Suppressor macrophage treated with lipopolysaccharide for 4 hours (primary cell): ENCODE measurements at places on chromosomes 5 and 9.
A peak's percentile ranks its signal among the peaks of the same experiment; 100 is the strongest.

- DNase-seq: no peak
Measured at GRCh38 chr5:136164226-136164625, 28.7 kb downstream of the SMIM32 start.

DNA sequence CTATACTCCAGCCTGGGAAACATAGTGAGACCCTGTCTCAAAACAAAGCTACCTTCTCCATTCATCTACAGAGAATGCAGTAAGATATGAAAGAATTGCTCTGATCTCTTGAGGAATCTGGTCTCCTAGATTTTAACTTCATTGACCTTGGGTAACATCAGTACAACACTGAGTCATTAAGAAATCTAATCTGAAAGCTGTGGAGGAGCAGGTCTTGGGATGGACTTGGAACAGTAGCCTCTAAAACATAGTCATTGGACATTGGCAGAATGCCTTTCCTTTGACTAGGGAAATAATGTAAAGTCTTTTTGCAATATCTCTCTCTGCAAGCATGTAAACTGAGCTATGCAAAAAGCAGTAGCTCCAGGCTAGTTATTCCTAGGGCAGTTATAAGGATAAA lies 58.1 kb downstream of the KCNN2 start:
- DNase-seq: no peak

DNA sequence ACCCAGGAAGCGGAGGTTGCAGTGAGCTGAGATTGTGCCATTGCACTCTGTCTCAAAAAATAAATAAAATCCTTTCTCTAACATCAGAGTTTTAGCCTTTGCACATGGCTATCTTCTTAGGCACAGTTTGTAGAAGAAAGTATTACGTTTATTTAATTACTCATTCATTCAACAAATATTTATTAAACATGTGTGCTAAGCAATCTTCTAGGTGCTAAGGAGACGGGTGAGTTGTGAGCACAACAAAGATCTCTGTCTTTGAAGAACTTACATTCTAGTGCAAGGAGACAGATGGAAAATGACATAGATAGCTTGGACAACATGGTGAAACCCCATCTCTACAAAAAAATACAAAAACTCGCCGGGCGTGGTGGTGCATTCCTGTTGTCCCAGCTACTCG lies 122.3 kb upstream of the MYO10 start:
- DNase-seq: no peak

- DNase-seq: no peak
Measured at GRCh38 chr5:68554571-68555279, 339.2 kb downstream of the PIK3R1 start.

GRCh38 chr5:107474716-107475489 lies 195.8 kb downstream of the EFNA5 start:
- peak; percentile 39 for DNase-seq

DNA sequence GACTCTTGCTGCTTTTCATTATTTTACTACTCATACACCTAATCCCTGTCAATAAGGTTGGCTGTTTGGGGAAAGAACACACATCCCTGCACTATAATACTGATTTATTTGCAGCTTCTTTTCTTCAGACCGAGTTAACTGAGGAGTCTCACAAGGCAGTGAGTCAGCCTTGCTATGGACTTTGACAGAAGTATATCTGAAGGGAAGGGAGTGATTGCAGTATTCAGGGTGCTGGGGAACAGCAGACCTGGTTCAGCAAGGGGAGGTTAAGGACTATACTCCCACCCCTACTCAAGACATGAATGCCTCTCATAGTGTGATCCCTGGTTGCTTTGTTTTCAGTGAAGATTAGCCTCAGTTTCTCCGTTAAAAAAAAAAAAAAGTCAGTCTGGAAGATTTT lies 99.8 kb downstream of the TLE4 start:
- peak; percentile 6 for DNase-seq

- DNase-seq: no peak
Measured at GRCh38 chr5:72093824-72094223, 13.5 kb upstream of the MAP1B start.

GRCh38 chr9:76812591-76812990 lies 48.4 kb downstream of the PCA3 start:
- no peak for DNase-seq

DNA sequence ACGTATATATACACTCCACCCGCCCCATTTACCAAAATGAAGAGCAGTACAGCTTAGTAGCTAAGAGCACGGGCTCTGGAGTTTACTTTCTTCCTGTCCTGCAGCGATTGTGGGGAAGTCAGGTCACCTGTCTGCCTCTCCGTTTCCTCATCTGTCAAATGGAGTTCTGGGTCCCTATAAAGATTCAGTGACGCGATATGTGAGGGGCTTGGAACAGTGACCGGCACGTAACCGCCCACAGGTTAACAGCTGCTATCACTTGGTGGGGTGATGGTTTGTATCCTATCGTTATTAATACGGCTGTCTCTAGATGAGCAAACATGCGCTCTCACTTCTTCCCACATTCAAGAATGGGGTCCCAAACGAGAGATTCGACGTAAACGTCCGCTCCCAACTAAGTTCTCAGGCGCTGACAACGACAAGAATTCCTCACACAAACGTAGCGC lies 426 bp downstream of the FAM114A2 start:
- peak; percentile 41 for DNase-seq

- no peak for DNase-seq
Measured at GRCh38 chr9:111999319-111999718, 102.7 kb downstream of the UGCG start.

DNA sequence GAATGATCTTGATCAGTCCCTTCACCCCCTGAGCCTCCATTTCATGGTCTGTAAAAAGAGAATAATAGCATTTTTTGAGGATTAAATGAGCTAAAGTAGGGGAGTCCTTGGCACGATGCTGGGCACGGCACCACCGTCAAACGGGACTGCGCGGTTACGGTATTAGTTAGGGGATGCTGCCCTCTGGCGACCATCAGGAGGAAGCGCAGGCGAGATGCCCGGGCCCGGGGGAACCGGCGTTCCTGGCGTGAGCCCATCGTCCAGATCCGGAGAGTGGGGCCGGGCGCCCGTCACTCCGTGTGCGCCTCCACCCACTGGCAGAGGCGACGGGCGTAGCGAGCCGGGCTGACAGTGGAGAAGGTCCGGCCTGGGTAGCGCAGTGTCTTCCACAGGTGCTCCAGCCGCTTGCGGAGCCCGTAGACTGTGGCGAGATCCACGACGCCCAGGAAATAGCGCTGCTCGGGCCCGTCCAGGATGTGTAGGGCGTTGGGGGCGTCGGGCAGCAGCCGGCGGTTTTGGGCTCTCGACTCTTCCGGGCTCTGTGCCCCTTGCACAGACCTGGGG lies 4.8 kb upstream of the ST6GALNAC4 start:
- peak; percentile 69 for DNase-seq

DNA sequence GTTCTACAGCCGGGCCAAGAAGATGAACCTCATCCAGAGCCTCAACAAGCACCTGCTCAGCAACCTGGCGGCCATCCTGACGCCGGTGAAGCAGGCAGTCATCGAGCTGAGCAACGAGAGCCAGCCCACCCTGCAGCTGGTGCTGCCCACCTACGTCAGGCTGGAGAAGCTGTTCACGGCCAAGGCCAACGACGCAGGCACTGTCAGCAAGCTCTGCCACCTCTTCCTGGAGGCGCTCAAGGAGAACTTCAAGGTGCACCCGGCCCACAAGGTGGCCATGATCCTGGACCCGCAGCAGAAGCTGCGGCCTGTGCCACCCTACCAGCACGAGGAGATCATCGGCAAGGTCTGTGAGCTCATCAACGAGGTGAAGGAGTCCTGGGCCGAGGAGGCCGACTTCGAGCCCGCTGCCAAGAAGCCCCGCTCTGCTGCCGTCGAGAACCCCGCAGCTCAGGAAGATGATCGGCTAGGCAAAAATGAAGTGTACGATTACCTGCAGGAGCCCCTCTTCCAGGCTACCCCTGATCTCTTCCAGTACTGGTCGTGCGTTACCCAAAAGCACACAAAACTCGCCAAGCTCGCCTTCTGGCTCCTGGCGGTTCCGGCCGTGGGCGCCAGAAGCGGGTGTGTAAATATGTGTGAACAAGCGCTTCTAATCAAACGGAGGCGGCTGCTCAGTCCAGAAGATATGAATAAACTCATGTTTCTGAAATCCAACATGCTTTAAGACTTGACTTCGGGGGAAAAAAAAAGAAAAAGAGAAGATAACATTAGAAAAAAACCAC lies 28.5 kb downstream of the AMBP start:
- DNase-seq: no peak

DNA sequence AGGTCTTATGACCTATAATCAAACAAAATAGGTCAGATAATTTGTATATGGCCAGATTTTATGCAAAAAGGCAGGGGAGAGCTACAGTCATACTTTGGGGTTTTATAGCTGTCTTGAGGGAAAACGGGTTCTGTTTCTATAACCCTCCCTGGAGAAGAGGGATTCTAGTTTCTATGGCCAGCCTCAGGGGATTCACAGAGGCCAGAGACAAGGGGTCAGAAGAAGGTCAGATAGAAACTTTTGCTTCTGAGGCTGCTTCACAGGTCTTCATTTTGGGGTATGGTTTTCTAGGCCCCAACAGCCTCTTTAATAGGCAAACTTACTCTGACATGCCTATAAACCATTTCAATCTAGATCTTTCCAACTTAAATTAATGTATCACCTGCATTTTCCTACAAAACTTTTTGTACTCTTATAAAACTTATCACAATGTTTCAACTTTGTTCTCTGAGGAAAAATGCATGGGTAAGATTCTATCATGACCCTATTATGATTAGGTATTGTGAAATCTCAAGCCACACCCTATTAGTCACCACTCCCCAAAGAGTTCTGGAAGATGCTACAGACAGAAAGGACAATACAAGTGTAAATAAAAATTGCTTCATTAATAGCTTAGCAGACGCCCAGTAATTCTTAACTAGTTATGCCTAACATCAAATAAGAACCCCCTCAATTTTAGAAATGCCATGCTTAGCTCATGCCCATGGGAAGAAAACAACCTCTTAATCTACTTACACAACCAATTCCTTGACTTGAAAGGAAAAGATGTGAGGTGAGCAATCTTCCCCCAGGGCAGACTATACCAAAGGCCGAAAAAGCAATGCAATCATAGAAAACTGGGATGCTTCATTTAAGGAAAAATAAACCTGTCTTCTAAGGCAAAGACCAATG lies 396.6 kb downstream of the TLR4 start:
- DNase-seq: no peak

- DNase-seq: no peak
Measured at GRCh38 chr5:54323495-54323894, 13.1 kb upstream of the ARL15 start.

GRCh38 chr9:133758228-133758627 lies 20.1 kb upstream of the SARDH start:
- no peak for DNase-seq

DNA sequence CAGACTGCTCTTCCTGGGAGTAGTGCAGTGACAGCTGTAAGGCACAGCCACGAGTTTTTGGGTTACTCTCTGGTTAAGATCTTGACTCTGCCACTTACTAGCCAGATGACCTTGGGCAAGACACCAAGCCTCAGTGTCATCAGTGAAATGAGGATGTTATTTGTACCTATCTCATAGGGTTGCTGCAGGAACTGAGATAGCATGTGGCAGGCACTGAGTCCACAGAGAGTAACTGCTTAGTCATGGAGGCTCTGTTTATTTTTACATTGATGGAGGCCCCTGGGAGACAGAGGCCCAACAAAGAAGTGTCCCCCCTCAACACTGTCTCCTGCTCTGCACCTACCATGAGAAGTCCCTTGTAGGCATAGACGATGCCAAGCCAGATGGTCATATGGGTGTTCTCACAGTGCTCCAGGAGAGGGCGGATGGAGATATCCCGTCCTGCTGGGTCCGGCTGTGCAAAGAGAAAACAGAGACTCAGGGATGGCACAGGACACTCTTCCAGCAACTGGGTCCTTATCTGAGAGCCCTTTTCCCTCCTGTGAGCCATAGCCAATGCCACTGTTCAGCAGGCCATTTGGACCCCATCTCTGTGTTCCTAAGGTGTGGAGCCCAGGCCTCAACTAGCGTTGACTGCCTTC lies 55.4 kb upstream of the TBC1D2 start:
- no peak for DNase-seq

GRCh38 chr5:79795764-79796398 lies 106.2 kb downstream of the CMYA5 start:
- DNase-seq: peak; percentile 10

DNA sequence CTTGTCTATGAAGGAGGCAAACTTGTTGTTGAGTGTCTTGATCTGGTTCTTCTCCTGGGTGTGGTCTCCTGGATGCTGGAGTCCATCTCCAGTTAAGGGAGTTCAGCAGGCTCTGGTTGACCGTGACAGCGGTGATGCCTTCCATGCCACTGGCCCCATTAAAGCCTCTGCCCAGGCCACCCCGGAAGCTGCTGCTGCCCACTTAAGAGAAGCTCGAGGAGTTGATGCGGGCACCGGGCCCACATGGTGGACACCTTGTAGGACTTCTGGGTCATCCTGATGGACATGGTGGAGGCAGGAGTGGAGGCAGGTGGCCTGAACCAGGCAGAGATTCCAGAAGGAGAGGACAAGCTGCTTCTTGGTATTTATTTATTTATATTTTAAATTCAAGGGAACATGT lies 44.7 kb upstream of the DEPDC1B start:
- no peak for DNase-seq

- DNase-seq: no peak
Measured at GRCh38 chr5:126446498-126447224, 23.5 kb downstream of the GRAMD2B start.

DNA sequence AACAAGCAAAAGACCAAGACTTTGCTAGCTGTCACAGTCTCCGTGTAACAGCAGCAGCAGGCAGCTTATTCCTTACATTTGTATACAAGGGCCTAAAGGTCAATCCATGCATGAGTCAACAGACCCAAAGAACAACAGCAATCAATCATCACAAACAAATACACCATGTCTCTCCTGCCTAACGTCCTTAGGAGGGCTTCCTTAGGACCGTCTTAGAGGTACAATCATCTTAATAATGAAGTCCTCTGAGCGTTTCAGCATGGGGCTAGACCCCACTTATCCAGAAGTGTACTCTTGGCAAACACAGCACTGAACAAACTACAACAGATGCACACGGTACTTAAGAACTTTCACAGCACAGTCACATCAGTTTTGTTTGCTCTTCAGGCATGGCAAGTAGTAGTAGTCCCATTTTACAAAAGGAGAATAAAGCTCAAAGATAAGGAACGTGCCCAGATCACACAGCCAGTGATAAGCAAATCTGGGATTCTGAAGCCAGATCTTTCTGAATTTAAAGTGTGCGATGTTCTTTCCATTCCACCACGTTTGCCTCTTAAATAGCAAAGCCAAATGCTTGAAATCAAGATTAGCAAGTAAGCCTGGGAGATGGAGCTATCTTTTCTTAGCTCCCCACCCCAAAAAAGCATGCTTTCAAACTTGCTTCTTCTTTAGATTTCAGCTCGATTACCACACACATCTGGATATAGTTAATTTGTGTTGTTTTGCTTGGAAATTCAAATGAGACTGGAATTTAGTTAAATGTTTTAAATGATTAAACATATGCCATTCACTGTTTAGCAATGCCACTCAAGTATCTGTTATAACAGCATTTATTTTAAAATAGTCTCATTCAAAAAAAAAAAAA lies 24.2 kb downstream of the PSMB7 start:
- DNase-seq: no peak
